ENCODE measurements at places on chromosomes 2 and 18.

GRCh38 chr18:13409026-13409425 is 190.5 kb downstream of the LDLRAD4 start:
- DNase-seq, result no peak

GRCh38 chr2:181357979-181358378 is 99.2 kb upstream of the ITGA4 start:
- DNase-seq, result no peak

- DNase-seq, result no peak
Measured at GRCh38 chr2:212142631-212143030, 396.0 kb downstream of the ERBB4 start.

GRCh38 chr2:165693838-165694237 is 100.2 kb downstream of the GALNT3 start:
- DNase-seq, result no peak

Measured in GM19239 (cell line).